ENCODE measurements at places on chromosomes 3 and 15.

DNA sequence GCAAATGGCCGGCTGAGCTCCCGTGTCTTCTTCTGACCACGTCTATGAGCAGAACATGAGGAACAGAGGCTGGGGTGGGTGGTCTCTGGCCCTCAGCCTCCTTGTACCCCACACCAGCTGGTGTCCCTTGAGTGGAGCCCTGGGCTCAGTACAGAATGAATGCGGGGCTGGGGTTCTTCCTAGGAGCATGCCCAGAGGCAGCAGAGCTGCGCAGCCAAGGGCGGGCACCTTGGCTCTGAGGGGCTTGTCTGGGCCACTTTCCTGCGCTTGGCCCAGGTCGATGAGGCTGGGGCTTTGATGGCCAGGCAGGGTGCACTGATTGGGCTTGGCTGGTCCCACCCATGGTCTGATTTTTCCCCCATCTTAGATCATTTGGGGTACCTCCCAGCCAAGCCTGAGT lies 6.4 kb downstream of the SCN5A start:
- no peak for DNase-seq

DNA sequence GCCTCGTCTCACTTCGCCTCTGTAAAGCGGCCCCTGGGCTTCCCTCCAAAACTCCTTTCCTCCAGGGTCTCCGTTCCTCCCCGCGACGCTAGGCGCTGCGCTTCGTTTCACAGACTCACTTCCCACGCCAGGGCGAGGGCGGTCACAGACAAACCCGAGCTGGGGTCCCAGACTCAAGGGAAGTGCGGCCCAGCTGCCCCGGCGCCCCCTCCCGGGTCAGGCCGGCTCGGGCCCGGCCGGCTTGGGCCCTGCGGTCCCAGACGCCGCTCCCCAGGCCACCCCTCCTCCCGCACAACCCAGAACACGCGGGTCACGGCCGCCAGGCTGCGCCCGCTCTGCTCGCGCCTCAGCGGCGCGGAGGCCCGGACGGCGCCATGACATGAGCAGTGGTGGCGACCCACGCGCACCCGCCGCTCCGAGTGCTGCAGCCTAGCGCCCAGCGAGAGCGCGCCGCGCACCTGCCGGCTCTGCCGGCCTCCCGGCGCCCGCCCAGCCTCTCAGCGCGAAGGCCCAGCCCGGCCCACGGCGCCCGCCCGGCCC lies 547 bp downstream of the NUP210 start:
- DNase-seq = peak; percentile 39

- DNase-seq = no peak
Observed at GRCh38 chr15:32893421-32893820, 175.6 kb downstream of the GREM1 start.

- DNase-seq = no peak
Observed at GRCh38 chr3:58154626-58155449, 55.9 kb downstream of the DNASE1L3 start.

DNA sequence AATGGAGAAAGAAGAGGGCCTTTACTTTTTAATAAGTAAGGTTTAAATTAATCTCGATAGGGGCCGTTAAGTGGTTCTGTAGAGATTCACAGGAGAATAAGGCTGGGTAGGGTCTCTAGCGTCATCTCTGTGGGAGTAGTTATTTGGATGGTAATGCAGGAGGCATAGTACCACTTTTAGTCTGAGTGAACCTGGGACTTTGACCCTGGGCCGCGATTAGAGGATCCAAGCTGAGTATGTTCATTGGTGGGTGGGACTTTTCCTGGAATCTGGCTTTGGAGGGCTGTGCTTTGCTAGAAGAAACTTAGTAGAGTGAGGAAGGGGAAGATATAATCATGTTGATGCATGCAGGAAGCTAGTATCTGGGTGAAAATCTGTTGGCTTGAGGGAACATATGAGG lies 4.0 kb downstream of the LPP start:
- no peak for DNase-seq

GRCh38 chr15:33458421-33458820 lies 147.7 kb downstream of the RYR3 start:
- DNase-seq = no peak

- DNase-seq = no peak
Observed at GRCh38 chr3:143551761-143552160, 296.5 kb downstream of the SLC9A9 start.

GRCh38 chr3:72487078-72487765 lies 361.0 kb downstream of the SHQ1 start:
- no peak for DNase-seq

DNA sequence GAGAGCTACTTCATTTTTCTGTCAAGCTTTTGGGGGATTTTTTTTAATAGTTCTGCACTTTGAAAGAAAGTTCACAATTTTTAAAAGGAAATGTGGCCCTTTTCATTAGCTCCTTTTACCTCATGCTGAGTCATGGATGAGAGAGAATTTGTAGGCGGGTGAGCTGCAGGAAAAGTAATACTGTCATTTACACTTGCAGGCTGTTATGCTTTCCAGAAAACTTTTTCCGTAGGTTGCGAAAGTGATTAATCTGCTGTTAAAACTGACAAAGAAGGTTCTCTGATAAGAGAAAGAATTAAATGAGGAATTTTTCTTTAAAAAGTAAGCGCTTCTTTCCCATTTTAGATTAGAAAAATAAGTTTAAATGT lies 430.2 kb downstream of the LPP start:
- peak; percentile 15 for DNase-seq

- DNase-seq = no peak
Observed at GRCh38 chr3:4750306-4750968, 228.8 kb upstream of the BHLHE40 start.

GRCh38 chr3:24111711-24112110 lies 166.6 kb downstream of the NR1D2 start:
- no peak for DNase-seq

- no peak for DNase-seq
Observed at GRCh38 chr15:40357246-40357645, 773 bp upstream of the DISP2 start.

DNA sequence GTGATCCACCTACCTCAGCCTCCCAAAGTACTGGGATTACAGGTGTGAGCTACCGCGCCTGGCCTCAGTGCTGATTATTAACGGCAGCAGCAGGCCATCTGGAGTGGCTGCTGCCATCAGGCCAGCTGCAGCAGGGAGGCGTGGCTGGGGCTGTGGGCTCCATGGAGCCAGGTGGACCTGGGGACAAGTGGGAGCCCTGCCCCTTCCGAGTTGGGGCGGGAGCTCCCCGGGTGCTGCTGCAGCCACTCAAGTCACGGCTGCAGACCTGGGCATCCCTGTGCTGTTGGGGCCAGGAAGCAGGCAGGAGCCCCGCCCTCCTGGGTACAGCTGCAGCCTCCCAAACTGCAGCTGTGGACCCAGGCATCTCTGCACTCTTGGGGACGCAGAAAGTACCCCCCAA lies 23.9 kb downstream of the LRRC49 start:
- no peak for DNase-seq

DNA sequence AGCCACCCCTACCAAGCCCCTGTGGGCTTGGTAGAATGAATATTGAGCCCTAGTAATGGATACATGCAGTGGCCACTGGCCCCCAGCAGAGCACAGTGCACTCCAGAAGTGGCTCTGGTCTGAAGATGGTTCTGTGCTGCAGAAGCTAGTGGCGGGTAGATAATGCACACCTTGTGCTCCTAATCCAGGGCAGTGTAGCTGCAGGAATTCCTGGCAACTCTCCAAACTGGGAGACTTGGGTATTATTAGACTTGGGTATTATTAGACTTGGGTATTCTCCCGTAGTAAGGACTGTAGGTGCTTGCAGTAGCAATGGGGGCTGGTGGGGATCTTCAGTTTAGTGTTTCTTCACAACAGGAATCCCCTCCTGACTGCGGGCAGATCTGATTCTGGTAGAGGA lies 34.7 kb downstream of the NUSAP1 start:
- DNase-seq = no peak

GRCh38 chr3:15064835-15065549 lies at the start of gene MRPS25:
MRPS25 (minus strand) TSS chr3:15065315; CDS start chr3:15065194, 121 bp downstream.
- DNase-seq = peak; percentile 77

DNA sequence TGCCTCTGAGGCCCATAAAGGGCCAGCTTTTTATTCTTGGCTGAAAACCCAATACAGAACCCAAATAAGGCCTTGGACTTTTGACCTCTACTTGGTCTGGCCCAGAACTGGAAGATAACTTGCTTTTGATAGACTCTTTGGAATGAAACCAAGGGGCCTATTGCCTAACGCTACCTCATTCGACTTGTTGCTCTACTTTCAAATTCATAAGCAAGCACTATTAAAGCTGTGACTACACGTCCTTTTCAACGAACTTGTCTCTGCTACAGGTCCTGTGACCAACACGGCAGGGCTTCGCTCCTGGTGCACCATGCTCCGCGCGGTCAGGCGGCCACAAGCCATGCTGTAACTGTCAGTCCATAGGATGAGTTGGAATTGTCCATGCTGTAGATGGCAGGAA lies 385.4 kb downstream of the MFSD1 start:
- DNase-seq = no peak

DNA sequence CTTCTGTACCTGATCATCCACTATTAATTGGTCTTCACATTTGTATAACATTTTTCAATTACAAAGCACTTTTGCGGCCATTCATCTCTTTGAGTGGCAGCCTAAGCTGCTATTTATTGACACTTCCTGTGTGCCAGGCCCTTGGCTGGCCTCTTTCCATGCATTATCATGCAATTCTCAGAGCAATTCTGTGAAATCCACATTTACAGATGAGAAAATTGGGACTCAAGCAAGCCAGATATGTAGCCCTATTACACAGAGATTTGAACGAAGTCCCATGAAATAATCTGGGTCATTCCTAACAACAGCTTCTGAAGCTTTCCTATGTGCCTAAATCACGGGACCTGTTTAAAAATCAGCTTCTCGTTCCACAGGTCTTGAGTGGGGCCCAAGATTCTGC lies 17.4 kb downstream of the SLC6A1 start:
- DNase-seq = no peak

DNA sequence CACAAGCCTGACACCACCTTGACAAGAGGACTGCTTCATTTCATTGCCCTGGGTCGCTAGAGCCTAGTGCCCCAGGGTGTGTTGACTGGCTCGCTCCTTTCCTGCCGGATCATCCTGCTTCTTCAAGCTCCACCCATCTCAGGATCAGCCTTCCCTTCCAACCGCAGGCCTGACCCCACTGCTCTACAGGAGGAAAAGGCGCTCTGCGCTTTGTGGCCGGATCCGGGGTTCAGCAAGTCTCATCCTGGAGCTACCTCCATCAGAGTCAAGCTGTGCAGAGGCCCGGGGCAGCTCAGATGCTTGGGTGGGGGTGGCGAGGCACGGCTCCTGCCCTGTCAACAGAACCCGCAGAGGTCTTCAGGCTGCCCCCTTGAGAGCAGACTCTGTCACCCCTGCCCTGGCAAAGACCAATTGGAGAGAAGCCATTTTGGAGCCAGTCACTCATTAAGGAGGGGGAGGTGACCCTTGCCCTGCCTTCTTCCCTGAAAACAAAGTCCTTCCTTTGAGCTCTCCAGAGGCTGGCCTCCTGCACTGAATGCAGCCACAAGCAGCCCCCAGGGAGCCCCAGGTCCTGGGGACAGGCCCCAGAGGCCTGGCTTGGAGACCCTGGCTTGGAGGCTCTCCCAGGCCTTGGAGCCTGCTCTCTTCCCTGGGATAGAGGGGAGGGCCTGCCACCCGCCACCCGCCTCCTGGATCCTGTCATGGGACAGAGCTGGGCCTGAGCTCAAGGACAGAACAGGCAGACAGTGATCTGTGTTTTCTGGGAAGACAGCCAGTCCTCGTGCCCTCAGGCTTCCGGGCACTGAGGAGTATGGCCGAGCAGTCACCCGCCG lies 80.3 kb downstream of the CPN2 start:
- DNase-seq = no peak

DNA sequence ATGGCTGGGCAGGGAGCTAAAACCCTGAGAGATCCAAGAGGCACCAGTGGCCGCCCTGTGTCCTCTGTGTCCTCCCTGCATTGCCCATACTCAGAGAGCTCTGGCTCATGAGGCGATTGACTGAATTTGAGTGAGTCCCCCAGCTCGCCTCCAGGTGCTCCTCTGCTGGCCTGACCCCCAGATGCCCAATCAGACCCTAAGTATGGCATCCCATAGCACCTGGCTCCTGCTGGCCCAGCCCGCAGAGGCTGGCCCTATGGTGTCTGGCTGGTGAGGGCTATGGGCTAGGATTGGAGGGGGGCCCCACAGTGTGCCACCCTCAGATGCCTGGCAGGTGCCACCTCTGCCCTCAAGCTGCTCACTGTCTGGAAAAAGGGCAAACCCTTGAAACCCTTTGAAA lies 1.6 kb upstream of the TKT start:
- DNase-seq = no peak

- no peak for DNase-seq
Observed at GRCh38 chr3:156300371-156300770, 180.0 kb downstream of the KCNAB1 start.

GRCh38 chr15:48336940-48337339 lies 5.7 kb downstream of the DUT start:
- DNase-seq = no peak

GRCh38 chr3:4042869-4043268 lies 243.6 kb downstream of the LRRN1 start:
- DNase-seq = no peak

DNA sequence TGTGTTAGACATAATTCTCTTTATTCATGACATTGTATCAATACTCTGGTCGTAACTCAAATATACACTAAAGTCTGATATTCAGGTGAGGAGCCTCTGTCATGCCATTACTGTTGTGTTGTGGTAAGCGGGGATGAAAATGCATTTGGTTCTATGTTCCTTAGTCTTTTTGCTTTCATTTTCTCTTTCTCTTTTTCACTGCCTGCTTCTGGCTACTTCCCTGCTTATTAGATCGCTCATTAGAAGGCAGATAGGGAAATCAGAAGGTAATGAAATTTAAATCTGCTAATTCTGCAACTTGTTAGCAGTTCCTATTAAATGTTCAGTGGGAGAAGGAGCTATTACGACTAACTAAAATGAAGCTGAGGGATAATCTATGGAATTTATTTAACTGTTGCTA lies 345.0 kb downstream of the GRM7 start:
- no peak for DNase-seq

DNA sequence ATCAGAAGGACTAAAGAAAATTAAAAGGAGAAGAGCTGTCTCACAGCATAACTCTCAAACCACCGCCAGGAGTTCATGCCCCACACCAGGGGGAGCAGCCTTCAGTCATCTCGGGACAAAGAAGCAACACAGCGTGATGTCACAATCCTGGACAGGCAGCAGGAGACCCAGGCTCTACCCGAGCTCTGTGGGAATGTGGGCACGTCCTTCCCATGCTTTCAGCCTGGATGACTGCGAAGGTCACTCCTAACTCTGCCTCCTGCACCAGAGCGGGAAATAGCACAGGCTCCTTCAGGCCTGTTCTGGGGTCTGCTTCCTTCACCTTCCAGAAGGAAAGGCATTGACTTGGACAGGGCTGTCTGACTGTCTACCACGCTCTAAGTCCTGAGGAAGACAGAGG lies 31.3 kb downstream of the NOX5 start:
- no peak for DNase-seq

- no peak for DNase-seq
Observed at GRCh38 chr3:170295586-170295985, 61.9 kb upstream of the SKIL start.

Measured in stimulated activated CD8-positive, alpha-beta memory T cell treated with anti-CD3 and anti-CD28 coated beads, Interleukin-15, amount 100 ng/mL, for 4 hours (primary cell).